Cardiac atrium fibroblast (primary cell): ENCODE measurements at places on chromosomes 5 and 9. TPM values are rescaled to one million over a fixed set of nuclear protein-coding genes. Genes with fewer than 3 reads are reported as not detected.

The SLC9A3 gene
- total RNA-seq: 2.4 and 2.9 TPM in 2 replicates

The TLX3 gene
- not detected in 2 replicates for total RNA-seq

The INPP5E gene
- 6.0 and 8.7 TPM in 2 replicates for total RNA-seq

The FGF1 gene
- 1.8 and 37.7 TPM in 2 replicates for total RNA-seq

The SLC27A6 gene
- total RNA-seq: not detected in 2 replicates

The GRXCR2 gene
- total RNA-seq: not detected in 2 replicates

The GAPT gene
- not detected in 2 replicates for total RNA-seq

The SNCB gene
- not detected in 2 replicates for total RNA-seq

The RORB gene
- not detected in 2 replicates for total RNA-seq

The GRIA1 gene
- total RNA-seq: 1.3 TPM in 1 of 2 replicates, not detected in the other

The C1QTNF2 gene
- 0.16 TPM in 1 of 2 replicates, not detected in the other for total RNA-seq

The TMEM161B gene
- total RNA-seq: 8.8 and 10.4 TPM in 2 replicates

The ANKRD34B gene
- total RNA-seq: not detected in 2 replicates

The PCDHGB4 gene
- total RNA-seq: 14.1 and 16.8 TPM in 2 replicates

The ATOX1 gene
- 108 and 161 TPM in 2 replicates for total RNA-seq

The AK8 gene
- 1.4 TPM in 1 of 2 replicates, not detected in the other for total RNA-seq

The PITX1 gene
- total RNA-seq: not detected in 2 replicates

The C5orf58 gene
- total RNA-seq: not detected in 2 replicates

The PCDHA7 gene
- total RNA-seq: 0.16 and 0.72 TPM in 2 replicates
